T-helper 2 cell (primary cell): ENCODE measurements at places on chromosomes 13 and 19.

DNA sequence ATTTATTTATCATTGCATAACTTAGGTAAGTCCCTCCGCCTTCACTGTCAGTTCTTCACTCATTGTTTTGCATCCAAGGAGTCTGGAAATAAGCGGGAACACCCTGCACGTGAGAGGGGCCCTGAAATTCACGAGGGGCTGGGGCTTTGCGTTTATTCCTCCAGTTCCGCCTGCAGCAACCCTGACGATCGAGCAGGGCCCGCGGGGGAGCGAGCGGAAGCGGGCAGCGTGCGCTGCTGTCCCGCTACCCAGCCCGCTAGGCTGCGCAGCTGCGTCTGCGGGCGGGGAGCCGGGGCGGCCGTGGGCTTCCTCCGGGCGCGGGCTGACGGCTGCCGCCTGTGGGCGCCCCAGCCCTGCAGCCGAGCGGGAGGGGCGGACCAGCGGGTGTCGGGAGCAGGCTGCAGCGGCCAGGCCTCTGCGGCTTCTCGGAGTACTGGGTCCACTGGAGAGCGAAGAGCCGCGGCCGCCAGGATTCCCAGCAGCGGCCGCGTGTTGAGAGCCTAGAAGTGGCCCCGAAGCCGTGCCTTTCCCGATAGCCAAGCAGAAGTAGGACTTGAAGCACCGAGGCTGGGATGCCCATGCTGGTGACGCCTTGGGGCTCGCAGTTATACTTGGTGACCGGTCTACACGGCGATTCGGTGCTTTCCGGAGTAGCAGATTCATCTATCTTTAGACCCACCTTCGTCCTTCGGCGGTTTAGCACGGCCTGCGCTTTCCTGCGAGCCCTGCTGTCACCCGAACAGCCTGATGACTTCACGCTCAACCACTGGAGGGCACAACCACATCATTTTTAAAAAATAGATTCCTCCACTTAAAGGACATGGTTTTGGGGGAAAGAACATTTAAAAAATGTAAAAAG is 32.9 kb upstream of the SACS start:
- DNase-seq: peak; percentile 80

GRCh38 chr19:42301646-42302203 is at the start of gene PRR19:
PRR19 (plus strand) TSS chr19:42302132; CDS start chr19:42309585, 7,453 bp downstream.
- no peak for DNase-seq

DNA sequence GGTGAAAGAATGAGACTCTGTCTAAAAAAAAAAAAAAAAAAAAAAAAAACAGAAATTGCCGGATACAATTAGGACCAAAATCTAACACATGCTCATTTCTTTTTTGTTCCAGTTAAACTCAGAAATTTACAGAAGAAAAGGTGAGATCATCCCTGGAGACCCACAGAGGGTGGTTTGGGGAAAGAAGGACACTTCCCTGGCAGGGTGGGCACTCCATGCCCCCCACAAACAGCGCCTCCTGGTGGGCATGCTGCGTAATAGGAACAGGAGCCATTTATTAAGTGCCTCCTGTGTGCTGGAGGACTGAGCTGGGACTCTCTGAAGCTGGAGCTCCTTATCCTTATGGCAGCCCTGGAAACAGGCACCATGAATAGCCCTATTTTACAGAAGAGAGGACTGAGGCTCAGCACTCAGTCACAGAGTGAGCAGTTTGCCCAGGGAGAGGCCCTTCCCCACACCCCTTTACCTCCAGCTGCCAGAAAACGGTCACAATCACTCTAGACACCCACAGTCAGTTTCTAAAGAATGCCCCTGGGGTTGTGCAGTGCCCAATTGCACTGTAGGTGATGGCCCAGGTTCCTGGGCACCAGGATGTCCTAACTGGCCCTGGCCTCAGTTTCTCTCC is 10.1 kb downstream of the C19orf38 start:
- DNase-seq: no peak

DNA sequence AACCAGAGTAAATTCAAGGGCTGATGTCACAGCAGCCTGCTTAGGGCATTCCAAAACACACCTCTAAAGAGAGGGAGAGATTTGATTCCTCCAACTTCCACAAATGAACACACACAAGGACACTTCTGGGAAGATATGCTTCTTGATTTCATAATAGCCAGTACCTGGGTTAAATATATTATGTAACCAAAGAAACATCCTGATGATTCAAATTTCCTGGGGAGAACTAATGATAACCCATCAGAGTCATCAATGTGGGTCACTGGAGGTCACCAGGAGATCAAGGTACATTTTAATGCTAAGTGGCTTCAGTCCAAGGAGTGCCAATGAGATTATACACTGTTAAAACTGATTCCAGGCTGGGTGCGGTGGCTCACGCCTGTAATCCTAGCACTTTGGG is 54.0 kb upstream of the DOCK9 start:
- DNase-seq: no peak

- DNase-seq: no peak
Measured at GRCh38 chr19:30873003-30873402, 476.2 kb downstream of the TSHZ3 start.

GRCh38 chr19:33114312-33114711 is 17.6 kb upstream of the WDR88 start:
- DNase-seq: no peak
